ENCODE measurements at places on chromosomes 2 and 18.
A peak's percentile ranks its signal among the peaks of the same experiment; 100 is the strongest.

GRCh38 chr18:58882044-58882443, 17.4 kb downstream of the ZNF532 start:
- DNase-seq, result no peak

DNA sequence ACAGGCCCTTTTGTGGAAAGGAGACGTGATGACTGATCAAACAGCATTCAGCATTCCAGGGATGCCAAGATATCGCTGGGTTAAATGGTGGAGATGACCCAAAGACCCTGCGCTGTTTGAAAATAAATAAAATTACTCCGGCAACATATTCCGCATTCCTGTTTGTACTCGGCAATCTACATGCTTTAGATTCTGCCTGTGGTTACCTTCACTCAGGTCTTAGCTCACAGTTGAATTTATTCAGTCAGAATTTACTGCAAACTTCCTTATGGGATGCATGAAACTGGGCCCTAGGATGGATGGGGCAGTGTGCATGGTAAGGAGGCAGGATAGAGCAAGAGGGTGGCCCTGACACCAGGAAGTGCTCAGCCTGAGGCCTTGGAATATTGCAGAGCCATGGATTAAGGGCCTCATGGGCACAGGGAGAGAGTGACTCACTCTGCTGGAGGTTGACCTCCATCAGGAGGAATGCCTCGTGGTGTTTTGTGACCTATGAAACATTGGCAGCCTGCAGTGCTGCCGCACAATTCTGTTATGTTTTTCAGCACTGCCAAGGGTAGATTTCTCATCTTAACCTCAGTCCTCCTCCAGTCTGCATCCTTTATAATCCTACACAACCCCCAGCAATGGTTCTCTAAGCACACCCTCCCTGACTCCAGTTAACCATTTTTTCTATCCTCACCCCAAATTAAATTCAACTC, 321.4 kb downstream of the IRS1 start:
- no peak for DNase-seq

DNA sequence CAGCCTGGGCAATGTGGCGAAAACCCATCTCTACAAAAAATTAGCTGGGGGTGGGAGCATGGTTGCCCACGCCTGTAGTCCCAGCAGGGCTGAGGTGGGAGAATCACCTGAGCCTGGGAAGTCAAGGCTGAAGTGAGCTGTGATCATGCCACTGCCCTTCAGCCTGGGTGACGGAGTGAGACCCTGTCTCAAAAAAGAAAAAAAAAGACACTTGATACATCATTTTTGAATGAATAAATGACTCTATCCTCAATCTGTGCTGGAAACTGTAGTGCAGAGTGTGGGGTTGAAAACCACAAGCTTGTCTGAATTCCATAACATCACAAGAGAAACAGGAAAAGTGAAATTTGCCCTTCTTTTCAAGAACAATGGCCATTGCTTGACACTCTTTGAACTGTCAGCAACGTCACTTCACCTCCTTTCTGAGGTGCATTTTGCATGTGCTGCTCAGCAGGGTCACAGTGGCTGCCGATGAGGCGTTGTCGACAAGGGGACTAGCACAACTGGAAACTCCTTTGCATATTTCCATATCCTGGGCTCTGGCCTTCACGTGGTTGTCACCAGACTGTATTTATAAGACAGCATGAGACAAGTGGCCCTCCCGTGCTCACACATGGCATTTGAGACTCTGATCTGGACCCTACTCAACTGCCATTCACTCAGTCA, 54.2 kb downstream of the DDX1 start:
- no peak for DNase-seq

DNA sequence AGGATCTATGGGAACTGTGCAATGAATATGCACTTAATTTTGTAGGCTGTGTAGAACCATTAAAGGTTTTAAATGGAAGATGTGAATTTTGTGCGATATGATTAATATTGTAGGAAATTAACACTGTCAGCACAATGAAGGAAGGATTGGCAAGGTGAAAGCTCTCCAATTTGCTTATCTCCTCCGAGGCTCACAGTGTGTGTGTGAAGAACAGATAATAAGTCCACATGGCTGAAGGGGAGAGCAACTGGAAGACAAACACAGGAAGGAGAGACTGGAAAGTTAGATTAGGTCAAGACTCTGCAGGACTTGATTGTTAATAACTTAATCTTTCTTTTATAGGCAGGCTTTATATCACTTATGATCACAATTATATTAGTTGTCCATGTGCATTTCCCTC, 269.7 kb upstream of the VRK2 start:
- DNase-seq, result no peak

GRCh38 chr2:218393750-218394290, 5.8 kb upstream of the CTDSP1 start:
- DNase-seq, result no peak

DNA sequence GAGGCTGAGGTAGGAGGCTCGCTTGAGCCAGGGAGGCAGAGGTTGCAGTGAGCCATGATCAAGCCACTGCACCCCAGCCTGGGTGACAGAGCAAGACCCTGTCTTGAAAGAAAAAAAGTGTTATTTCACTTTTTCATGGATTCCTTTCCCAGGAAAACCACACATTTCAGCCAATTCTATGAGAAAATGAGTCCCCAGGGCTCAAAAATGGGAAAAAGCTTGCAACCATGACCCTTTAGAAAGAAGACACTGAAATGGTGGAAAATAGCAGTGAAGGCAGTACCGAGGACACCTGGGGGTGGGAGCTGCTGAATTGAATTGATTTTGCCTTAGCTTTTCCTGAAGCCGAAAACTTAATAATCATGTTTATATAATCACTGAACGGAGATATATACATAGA, 284.2 kb upstream of the HDAC4 start:
- no peak for DNase-seq

GRCh38 chr2:28901202-28901601, 6.7 kb downstream of the WDR43 start:
- DNase-seq, result no peak

GRCh38 chr2:199804831-199805230, 46.2 kb downstream of the FTCDNL1 start:
- no peak for DNase-seq

DNA sequence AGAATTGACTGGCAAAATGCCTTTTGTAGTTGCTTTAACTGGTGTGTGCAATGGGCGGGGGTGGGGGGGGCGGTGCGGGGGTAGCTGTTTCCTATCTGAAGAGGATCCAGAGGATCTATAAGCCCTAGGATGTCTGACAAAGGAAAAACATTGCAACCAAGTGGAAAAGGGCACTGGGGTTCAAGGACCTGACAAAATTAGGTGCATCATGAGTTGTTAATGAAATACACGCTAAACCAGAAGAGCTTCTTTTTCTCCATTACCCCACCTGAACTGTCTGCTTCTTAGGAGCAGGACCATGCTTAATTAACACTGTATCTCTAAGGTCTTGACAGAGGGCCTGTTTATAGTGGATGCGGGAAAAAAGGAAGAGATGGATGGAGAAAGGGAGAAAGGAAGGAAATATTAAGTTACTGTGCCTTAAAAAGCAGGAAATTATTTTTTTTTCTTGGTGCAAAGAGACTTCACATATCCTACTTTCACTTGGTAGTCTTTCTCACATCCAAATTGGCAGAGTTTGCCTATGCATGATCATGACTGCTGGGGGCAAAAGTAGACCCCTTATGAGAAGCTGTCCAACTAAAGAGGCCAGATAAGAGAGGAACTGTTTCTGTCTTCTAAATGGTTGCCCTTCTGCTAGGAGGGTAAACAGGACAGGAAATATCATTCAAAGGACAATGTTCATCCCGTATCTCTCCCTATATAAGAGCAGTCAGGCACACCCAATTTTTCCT, 4.6 kb downstream of the RND3 start:
- no peak for DNase-seq

GRCh38 chr18:59619816-59620215, 77.4 kb downstream of the CCBE1 start:
- DNase-seq, result no peak

GRCh38 chr2:181991171-181991885, 5.7 kb downstream of the PPP1R1C start:
- DNase-seq, result peak; percentile 70

GRCh38 chr2:37604716-37605115, 66.7 kb downstream of the CDC42EP3 start:
- DNase-seq, result no peak

- no peak for DNase-seq
Observed at GRCh38 chr18:332721-333510, 65.1 kb upstream of the THOC1 start.

DNA sequence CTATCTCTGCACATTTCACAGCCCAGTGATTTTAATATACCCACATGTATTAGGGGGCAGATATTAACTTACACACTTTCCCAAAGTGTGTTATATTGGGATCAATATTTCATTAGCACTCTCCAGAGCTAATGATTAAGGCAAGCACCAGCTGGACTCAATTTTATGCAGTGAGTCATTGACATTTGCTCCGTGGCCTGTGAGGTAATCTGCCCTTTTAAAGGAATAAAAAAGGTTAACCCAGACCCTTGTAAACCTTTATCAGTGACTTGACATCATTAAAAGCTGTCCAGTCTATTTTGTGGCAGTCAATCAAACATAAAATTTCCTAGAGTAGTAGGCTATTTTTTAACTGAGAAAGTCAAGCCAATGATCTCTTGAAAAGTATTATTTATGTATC, 1870.4 kb upstream of the CELF4 start:
- no peak for DNase-seq

DNA sequence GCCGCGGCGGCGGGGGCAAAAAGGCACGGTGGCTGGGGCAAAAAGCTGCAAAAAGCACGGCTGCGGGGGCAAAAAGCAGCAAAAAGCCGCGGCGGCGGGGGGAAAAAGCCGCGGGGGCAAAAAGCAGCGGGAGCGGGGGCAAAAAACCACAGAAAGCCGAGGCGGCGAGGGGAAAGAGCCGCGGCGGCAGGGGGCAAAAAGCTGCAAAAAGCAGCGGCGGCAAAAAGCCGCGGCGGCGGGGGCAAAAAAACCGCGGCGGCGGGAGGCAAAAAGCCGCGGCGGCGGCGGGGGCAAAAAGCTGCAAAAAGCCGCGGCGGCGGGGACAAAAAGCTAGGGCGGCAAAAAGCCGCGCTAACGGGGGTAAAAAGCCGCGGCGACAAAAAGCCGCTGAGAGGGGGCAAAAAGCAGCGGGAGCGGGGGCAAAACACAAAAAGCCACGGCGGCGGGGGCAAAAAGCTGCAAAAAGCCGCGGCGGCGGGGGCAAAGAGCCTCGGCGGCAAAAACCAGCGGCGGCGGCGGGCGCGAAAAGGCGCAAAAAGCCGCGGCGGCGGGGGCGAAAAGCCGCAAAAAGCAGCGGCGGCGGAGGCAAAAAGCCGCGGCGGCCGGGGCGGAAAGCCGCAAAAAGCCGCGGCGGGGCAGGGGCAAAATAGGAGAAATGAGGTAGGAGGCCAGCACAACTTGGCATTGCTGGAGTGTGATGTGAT, 123.4 kb downstream of the ANKRD30BL start:
- DNase-seq, result peak; percentile 16

DNA sequence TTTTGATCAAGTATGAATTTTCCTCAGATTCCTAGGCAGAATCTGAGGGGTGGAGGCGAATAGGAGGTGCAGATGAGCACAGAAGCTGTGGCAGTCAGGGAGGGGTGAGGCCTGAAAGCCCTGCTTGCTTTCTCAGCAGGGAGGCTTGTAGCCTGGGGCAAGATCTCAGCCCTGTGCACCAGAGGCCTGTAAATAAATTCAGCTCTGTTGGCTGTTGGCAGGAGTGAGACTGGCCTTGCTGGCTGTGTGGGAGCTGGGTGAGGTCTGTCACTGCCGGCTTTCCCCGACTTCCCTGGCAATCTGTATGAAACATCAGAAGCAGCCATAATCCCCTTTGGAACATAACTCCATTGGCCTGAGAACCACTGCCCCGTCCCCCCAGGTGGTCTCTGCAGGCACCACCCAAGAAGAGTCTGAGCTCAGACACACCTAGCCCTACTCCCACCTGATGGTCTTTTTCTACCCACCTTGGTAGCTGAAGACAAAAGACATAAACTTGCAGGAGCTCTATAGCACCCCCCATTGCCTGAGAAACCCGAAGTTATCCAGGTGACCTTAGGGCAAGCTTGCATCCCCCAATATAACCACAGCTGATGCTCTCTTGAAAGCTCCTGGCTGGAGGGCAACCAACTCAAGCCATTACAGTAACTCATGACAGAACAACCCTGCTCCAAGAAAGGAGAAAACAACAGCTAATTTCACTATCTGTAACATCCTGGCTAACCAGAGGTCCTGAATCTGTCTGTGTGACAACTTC, 32.3 kb downstream of the EVA1A start:
- DNase-seq, result no peak

GRCh38 chr18:35024965-35025364, 16.2 kb upstream of the MAPRE2 start:
- DNase-seq, result no peak

DNA sequence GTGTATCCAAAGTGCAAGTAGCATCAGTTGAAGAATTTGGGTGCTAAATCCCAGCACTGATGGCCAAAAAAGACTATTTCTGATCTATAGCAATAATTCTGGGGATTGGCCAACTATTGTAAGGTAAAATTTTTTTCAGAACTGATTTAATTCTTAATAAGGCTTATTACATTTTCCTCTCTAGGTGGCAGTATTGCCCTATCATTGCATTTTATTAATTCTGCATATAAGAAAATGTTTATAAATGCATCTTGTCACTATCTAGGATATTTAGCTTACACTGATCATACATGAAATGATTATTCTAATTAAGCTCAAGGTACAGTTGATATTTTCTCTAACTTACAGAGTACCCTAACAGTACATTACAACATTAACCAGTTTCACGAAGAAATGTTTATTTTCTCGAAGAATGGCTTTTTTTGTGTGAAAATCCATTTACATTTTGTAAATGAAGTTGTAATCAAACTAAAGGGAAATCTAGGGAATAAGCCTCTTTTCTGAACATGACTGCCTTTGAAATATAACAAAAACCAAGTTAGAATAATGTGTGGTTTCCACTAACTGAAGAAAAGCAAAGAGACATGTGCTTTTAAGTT, 11.0 kb downstream of the TTN start:
- DNase-seq, result peak; percentile 39

- no peak for DNase-seq
Observed at GRCh38 chr2:6975988-6976387, 58.8 kb downstream of the RNF144A start.

GRCh38 chr18:59921384-59921891, 21.6 kb downstream of the PMAIP1 start:
- DNase-seq, result no peak

- no peak for DNase-seq
Observed at GRCh38 chr2:9403924-9404323, 19.4 kb downstream of the ITGB1BP1 start.

DNA sequence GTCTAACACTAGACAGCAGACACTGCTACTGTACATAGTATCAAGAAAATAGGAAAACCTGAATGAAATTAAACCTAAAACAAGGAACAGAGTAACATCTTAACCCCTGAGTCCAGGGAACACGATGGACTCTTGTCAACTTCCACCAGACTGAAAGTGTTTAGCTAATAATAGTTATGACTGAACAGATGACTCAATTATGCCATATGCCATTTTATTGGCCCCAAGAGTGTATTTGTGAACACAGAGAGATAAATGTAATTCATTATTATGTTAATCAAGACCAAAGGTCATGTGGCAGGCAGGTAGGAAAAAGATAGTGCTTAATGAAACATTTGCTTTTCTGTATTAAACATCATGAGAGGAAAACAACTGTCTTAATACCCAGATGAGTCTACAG, 58.0 kb downstream of the NYAP2 start:
- no peak for DNase-seq

Measured in RPMI8226 (cell line).